Neural cell (in vitro differentiated cells): ENCODE measurements at places on chromosomes 12 and 14. TPM values are rescaled to one million over a fixed set of nuclear protein-coding genes. Genes with fewer than 3 reads are reported as not detected.

The IL23A gene
- polyA plus RNA-seq, result 0.31 TPM in 1 of 2 replicates, not detected in the other

The PGF gene
- polyA plus RNA-seq, result 0.28 TPM in 1 of 2 replicates, not detected in the other

The FOXN4 gene
- 0.14 and 0.30 TPM in 2 replicates for polyA plus RNA-seq

The TAS2R46 gene
- not detected in 2 replicates for polyA plus RNA-seq

The HNF1A gene
- polyA plus RNA-seq, result not detected in 2 replicates

The KRT78 gene
- polyA plus RNA-seq, result not detected in 2 replicates

The TAC3 gene
- 2.5 TPM in 1 of 2 replicates, not detected in the other for polyA plus RNA-seq

The STAC3 gene
- 1.3 and 2.9 TPM in 2 replicates for polyA plus RNA-seq

The C2CD5 gene
- polyA plus RNA-seq, result 171 and 179 TPM in 2 replicates

The TAS2R42 gene
- not detected in 2 replicates for polyA plus RNA-seq
